ENCODE measurements at places on chromosomes 6 and 20.

DNA sequence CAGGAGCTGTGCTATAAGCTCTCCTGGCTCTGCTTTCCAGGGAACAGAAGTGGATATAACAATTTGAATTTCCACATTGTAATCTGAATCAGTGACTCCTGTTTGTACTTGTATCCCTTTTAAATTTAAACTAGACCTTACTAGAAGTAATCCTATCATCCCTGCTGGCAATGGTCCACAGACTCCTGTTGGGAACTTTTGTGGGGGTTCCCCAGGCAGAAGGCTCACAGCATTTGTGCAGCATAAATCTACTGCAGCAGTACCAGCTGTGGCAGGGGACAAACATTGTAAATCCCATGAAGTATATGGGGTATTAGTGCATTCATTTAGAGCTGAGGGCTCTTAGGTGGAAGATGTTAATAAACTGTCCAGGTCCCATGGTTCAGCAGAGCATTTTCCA is 12.0 kb upstream of the PDCD2 start:
- no peak for DNase-seq

DNA sequence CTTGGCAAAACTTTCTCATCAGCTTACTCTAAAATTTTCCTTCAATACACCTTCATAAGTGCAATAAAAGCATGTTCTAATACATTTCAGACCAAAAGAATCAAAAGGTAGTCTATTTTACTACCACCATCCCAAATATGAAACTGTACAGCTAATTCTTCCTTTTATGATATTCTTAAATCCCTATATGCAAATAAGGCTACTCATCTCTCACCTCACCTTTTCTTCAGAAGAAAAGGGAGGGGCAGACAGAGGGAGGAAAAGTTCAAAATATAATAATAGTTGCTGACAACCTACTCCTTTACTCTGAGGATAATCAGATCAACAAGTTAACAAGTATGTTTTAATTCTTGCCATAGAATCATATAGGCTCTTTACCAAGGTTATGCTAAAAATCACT is 7.4 kb downstream of the C6orf120 start:
- no peak for DNase-seq

DNA sequence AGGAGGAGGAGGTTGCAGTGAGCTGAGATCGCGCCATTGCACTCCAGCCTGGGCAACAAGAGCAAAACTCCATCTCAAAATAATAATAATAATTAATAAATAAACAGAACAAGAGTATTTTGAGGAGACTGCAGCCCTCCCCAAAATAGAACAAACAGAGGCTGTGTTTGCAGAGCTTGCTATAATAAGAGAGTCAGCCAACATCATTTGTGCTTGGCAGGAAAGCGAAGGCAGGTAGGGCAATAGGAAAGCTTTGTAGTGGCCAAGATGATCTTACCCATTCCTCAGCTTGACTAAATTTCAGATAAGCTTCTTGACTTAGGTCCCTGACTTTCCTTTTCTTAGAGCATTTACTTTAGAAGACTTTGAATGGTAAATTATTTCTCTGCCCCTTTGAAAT is 6.7 kb downstream of the C6orf141 start:
- no peak for DNase-seq

GRCh38 chr6:34390531-34391472 is 1.7 kb downstream of the NUDT3 start:
- peak; percentile 65 for DNase-seq

DNA sequence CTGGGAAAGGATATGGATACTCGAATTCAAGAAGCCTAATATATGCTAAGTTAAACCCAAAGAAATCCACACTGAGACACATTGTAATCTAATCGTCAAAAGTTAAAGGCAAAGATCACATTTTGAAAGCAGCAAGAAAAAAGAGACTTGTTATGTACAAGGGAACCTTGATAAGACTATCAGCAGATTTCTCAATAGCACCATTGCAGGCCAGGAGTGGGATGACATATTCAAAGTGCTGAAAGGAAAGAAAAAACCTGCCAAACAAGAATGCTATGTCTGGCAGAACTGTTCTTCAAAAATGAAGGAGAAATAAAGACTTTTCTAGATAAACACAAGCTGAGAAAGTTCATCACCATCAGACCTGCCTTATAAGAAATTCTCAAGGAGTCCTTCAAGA is 75.2 kb downstream of the COL21A1 start:
- DNase-seq, result no peak

GRCh38 chr6:99219788-99220187 is 129.7 kb downstream of the FAXC start:
- DNase-seq, result peak; percentile 44

GRCh38 chr6:13764996-13765395 is 49.4 kb downstream of the MCUR1 start:
- DNase-seq, result no peak

DNA sequence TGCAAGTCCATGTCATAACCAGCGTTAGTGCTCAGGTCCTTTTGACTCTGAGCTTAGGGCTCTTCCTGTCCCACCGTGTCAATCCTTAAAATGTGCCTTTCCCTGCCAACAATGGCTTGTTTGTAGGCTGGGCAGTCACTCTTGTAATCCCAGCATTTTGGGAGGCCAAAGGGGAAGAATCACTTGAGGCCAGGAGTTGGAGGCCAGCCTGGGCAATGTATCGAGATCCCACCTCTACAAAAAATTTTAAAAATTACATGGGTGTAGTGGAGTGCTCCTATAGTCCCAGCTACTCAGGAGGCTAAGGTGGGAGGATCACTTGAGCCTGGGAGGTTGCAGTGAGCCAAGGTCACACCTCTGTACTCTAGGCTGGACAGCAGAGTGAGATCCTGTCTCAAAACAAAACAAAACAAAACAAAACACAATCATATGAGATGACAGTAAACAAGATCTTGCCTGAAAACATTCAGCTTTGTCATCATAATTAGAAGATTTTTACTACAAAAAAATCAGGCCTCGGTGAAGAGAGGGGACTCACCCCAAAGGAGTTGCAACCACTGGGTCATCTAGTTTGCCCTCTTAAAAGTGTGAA is 52.5 kb upstream of the SLC32A1 start:
- no peak for DNase-seq

- no peak for DNase-seq
Measured at GRCh38 chr6:117149324-117149723, 116.0 kb upstream of the VGLL2 start.

DNA sequence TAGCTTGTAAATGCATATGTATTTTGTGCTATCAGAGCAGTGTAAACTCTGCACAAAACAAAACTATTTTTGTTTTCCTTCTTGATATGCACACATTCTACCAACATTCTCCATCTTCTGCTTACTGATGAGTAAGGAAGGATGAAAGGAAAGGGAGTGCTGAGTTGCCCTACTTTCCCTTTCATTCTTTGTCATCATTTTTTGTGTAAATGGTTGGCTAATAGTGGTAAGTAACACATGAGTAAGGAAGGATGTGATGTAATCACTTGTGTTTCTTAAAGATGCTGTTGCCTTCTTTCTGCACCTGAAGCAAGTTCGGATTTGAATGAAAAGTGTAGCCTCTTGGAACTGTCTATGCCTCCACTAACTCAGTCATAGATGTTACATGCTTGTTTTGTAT is 4.6 kb upstream of the REV3L start:
- peak; percentile 78 for DNase-seq

- DNase-seq, result no peak
Measured at GRCh38 chr6:155319902-155320301, 5.6 kb upstream of the TFB1M start.

DNA sequence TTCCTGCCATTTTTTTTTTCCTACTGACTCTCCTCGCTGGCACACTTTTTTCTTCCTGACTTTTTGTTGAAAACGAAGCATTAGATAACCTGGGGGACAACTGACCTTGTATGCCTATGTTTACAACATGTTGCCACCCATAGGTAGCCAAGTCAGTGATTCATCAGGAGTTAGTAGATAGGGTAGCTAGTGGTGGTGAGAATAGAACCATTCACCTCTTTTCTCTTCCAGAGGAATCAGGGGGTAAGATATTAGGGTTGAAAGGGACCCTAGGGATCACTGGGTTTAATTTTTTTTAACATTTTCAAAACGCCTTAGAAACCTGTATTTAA is 427.9 kb upstream of the FLRT3 start:
- no peak for DNase-seq

DNA sequence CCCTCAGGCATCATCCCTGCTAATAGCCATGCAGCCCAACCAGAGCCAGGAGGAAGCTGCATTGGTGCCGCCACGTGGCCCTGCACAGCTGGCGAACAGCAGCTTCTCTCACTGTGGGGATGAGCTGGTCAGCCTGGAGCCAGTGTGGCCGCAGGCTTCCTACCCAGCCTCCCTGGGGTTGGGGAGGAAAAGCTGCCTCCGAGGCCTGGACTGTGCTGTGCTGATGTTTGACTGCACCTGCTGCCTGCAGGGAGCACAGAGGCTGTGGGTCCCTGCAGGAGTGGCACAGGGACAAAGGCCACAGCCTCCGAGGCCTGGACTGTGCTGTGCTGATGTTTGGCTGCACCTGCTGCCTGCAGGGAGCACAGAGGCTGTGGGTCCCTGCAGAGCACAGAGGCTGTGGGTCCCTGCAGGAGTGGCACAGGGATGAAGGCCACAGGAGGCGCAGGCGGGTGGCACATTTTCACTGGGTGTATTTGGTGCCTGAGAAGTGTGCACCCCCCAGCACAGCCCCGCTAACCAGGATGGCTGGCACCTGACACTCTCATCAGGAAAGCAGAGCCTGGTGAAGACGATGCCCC is 83.9 kb downstream of the DLL1 start:
- no peak for DNase-seq

DNA sequence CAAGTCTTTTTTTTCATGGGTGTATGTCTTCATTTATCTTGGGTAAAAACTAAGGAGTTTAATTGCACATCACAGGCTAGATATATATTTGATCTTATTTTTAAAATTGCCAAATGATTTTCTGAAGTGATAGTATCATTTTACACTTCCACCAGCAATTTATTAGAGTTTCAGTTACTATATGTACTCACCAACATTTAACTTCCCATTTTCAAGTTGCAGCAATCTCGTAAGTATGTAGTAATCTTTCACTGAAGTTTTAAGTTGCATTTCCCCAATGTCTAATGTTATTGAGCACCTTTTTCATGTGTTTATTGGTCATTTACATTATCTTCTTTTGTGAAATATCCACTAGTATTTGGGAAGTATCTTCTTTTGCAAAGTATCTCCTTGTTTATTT is 277.4 kb upstream of the CNR1 start:
- no peak for DNase-seq

Measured in HT1080 (cell line).